ENCODE measurements at places on chromosomes 1 and 21. TPM values are rescaled to one million over a fixed set of nuclear protein-coding genes. Genes with fewer than 3 reads are reported as not detected.
A peak's percentile ranks its signal among the peaks of the same experiment; 100 is the strongest.

EPS8L3 gene
- total RNA-seq: 0.96 TPM

SPATA45 gene
- not detected for total RNA-seq

- DNase-seq: peak; percentile 6
These were observed 974.8 kb downstream of the ADGRL2 start for GRCh38 chr1:82775406-82776000.

DNA sequence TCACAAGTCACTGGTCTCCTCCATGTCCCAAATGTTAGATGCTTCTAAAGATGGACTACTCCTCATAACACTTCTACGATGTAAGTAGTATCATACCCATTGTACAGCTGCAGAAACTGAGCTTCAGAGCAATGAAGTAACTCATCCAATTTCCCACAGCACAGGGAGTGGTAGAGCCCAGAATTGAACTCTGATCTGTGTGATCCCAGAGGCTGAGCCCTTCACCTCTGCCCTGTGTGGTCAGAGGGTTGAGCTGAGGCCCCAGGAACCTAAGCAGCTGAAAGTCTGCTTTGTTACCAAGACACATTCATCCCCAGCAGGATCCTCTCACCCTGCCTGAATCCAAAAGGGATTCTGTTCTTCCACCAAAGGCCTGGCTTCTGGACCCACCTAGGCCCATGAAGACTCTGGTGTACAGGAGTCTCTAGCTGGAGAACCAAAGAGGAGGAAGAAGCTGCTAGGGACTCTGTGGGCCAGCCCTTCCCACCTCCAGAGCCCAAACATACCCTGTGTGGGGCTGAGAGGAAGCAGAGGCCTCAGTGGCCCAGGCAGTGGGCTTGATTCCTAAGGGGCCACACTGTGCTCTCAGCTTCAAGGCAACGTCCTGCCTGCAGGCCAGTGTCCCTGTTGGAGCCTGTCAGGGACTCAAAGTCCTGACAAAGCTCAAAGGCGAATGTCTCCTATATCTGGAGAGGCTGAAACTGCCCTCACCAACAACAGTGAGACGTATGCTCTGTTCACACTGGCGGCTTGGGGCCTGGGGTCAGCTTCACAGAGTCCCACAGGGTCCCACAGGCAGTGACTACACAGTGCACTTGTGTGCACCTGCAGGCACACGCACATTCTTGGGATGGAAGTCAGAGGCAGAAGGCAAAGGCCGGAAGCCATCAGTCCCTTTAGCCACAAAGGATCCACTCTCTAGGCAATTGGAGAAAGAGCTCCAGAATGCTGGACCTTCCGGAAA lies 40.4 kb upstream of the SLC30A1 start:
- DNase-seq: no peak

ST6GALNAC5 gene
- 1.2 TPM for total RNA-seq

- no peak for DNase-seq
These were observed 8.6 kb upstream of the ACBD3 start for GRCh38 chr1:226195144-226195543.

SH2D2A gene
- 4.8 TPM for total RNA-seq

DNA sequence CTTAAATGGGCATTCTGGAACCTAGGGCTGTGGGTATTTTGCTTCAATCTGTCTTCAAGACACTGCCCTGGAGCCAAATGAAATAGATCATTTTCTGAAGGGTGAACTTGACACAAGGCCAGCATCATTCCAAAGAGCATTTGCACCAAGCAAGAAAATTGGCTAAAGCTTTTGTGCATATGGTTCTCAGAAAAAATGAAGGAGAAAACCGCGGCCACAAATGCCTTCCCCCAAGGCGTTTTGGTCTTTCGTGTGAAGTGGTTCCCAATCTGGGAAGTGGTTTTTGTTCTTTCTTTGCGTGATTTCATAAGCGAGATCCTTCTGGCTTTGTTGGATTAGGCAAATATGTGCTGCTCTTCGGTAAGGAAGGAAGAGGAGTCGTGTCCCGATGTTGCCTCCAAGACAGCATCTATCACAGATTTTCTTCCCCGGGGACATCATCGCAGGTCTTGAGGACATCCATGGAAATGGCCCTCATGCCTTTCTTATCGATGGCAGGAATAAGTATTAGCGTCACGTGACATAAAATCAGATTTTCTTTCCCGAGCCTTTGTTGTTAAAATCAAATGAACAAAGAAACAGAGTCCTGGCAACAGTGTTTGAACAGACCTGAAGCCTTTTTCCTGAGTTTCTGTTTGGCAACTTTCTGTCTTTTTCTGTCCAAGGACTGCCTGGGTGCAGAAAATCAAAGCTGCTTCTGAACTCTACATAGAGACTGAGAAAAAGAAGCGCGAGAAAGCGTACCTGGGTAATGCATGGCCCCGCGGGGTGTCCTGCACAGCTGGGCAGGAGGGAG lies 31.0 kb downstream of the ATP5PO start:
- no peak for DNase-seq

DNA sequence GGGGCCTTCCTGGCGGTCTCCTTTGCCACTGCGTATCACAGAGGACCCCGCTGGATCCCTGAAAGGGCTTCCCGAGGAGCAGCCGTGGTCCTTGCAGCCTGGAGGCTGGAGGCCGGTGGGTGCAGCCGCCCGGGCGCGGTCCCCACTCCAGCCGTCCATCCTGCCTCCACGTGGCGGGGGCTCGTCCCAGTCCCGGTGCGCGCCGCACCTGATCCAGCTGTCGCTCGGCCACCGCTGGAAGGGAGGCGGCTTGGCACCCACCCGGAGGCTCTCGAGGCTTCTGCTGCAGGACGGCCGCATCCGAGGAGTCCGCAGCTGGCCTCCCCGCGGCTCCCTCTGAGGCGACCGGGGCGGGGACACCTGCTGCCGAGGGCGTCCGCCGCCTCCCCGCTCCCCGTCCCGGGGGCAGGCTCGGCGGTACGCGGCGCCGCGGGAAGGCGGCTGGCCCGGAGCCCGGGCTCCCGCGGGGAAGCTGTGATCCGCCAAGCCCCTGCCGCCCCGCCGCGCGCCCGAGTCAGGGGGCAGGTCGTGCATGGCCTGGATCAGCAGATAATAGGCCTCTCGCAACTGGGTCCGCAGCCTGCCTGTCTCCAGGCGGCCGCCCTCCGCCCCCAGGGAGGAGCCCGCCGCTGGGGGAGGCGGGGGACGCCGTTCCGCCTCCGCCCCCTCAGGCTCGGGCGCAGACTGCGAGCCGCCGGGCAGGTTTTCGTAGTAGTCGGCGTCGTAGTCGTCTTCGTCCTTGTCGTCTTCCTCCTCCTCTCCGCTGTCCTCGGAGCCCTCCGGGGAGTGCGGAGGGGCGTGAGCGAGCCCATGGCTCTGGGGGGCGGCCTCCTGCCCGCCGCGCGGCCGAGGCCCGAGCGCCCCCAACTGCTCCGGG lies at the start of gene SYDE2:
TSS of gene SYDE2 (minus strand) at position 554 of the 877 bp plus-strand sequence. CDS start at position 534, 20 bp downstream.
- DNase-seq: no peak

HCRTR1 gene
- total RNA-seq: not detected

DNA sequence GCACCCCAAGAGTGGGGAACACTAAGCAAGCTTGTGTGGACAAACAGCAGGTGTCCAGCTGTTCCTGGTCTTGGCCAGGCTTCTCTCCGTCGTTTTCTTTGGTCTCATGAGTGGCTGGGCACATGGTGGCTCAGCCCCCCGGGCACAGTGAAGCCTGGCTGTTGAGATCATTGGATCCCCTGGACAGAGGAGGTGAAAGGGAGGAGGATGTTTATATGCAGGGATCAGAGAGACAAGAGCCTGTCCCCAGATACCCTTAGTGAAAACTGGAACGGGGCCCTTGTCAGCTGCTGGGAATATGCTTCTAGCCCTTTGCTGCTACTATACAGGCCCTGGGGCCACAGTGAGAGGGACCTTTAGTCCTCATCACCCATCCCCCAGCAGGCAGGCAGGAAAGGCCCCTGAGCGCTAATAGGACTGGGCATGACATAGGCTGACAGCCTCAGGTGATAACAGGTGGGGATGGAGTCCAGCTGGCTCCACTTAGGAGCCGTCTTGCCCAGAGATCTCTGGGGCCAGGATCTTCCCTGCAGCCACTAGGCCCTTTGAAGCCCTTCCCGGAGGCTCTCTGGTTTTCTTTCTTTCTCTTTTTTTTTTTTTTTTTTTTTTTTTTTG lies 16.4 kb downstream of the EPHA8 start:
- DNase-seq: no peak

CD48 gene
- total RNA-seq: 0.20 TPM

DNA sequence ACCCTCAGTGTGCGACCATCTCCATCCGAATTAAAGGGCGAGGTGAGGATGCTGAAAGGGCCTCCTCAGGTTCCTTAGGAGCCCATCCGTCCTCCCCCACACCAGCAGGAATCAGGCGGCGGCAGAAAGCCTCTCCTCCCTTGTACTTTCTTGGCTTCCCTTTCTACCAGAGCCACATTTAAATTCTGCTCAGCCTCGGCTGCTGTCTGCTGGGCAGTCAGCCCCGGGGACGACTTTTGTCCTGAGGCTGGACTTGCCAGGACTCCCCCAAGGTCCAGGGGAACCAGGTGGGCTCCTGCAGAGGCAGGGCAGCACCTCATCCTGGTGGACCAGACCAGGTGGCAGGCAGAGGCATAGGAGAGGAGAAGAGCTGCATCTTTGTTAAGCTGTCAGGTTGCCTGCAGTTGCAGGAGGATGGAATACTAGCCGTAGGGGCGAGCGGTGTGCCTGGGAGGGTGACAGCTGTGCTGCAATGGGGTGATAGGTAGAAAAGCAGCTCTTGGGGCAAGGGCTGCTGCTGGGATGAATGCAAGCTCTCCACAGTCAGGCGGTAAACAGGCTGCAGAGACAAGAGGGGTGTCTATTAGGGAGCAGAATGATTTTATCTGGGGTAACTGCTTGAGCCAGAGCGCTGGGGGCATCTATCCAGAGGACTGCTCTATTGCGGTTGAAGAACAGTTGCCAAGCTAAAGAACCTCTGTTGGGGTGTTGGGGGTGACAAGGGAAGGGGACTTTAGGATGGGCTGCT lies 46.2 kb upstream of the WASF2 start:
- DNase-seq: no peak

FLG2 gene
- total RNA-seq: not detected

DNA sequence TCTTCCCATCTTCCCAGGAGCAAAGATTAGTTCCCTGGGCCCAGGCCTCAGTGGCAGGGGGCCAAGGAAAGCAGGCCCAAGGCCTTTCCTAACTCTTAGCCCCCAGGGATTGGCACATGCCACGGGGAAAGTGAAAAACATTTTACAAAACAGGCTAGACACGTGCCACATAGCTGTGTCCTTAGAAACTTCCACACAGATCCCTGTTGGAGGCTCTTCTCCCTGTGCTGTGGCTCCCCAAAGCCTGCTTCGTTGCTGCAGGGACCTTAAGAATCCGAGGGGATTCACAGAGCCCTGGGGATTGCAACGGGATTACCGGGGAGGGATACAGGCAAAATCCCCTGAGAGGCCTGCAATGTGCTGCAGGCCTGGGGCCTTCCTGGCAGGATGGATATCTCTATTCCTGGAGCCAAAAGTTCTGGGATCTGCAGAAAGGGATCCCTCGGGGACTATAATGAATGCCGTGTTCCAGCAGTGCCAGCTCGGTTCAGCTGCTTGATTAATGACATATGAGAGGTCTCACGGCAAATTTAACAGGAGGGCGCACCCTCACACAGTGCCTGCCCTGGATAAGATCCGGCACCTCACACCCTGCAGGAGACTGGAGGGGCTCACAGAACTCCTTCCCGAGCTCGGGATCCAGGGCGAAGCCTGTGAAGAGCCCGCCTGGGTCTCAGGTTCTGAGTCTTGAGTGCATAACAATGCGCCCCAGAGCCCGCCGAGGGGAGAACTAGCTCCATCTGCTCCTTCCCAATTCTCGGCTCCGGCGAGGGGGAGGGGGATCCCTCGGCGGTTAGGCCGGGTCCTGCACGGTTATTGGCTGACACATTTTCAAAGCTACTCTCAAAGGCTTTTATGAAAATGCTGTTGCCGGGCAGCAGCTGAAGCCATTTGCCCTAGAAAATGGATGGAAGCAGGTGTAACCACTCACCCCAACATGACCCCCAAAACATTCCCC lies 15.3 kb upstream of the RGS8 start:
- no peak for DNase-seq

- no peak for DNase-seq
These were observed 199.3 kb downstream of the CAMTA1 start for GRCh38 chr1:6984536-6984935.

DNA sequence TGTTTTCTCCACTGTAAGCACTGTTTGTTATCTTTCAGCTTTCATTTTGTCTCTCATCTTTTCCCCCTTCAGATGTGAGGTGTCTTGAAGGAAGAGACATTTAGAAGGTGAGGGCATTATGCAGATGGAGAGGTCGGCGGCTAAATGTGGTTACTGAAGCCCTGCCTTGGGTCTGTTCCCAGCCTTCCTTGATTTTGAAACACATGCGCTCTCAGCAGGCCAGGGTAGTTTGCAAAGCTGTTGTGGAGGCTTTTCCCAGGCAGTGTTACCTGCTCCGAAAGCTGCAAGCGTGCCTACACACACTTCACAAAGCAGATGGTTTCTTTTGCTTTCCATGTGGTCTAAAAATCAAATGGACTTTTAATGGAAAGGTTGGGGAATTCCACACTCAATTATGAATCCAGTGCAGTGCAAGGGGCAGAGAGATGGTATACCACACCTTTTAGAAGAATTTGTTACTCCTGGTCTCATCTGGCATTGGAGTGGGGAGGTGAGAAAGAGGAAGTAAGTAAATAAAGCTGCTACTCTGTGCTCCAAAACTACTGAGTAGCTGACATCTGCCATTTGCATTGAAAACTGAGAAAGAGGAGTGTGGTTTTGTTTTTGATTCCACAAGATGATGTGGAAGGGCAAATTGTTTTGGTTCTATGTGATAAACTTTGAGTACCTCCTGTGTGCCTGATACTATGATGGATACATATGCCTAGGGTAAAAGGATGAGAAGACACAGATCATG lies 91.9 kb downstream of the NFIA start:
- no peak for DNase-seq

DNA sequence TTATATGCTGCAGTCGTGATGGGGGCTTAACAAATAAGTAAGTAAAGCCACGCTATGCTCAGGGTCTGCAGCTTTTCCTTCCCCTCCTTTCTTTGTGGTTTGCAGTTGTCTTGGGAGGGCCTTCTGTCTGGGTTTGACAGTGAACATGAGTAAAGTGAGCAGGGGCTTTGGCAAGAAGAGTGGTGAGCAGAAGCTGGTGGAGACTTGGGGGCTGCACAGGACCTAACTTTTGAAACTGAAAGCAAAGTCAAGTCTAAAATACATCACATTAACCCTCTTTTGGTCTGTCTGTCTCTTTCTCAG lies 368.6 kb upstream of the VAMP3 start:
- DNase-seq: no peak

CLEC20A gene
- total RNA-seq: not detected

DNA sequence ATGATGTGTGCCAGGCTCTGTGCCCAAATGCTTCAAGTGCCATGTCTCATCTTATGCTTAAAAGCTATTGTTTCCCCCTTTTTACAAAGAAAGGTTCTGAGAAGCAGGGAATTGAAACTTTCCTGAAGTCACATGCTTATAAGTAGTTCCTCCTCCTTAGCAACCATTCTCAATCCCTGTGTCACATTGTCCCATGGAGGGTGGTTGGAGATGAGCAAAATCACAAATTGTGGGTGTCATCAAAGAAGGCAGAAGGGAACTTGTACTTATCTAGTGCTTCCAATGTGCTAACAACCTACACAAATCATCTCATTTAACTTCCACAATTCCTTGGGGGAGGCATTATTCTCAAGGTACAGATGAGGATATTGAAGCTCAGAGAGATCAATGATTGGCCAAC lies 10.1 kb upstream of the ERICH3 start:
- DNase-seq: no peak

SPRR1B gene
- total RNA-seq: 0.66 TPM

- no peak for DNase-seq
These were observed 432.7 kb upstream of the VAMP3 start for GRCh38 chr1:7338439-7338838.

SELP gene
- total RNA-seq: not detected

GRCh38 chr1:22849770-22850169 lies 122.9 kb downstream of the LACTBL1 start:
- DNase-seq: no peak

- no peak for DNase-seq
These were observed 4.2 kb downstream of the SDC3 start for GRCh38 chr1:30904191-30904961.

ZSWIM5 gene
- 1.1 TPM for total RNA-seq

Data from HCT116 (cell line).